Activated CD4-positive, alpha-beta T cell treated with anti-CD3 and anti-CD28 coated beads for 48 hours (primary cell): ENCODE measurements at places on chromosomes 2 and 18.

DNA sequence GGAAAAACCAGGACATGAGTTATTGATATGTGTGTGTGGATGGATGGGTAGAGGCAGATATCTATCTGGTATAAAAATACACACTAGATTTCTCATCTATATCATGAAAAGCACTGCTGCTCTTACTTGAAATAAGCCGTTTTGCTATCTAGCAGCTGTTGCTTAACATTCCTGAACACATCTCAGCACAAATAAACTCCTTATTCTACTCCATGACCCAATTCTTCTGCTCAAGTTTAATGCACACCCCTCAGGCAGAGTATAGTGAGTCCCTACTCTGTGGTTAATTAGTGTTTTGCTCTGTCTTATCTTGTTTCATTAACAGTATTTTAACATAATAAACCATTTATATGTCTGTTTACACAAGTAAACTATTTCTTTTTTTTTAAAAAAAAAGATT is 134.2 kb downstream of the CBLN2 start:
- no peak for DNase-seq

DNA sequence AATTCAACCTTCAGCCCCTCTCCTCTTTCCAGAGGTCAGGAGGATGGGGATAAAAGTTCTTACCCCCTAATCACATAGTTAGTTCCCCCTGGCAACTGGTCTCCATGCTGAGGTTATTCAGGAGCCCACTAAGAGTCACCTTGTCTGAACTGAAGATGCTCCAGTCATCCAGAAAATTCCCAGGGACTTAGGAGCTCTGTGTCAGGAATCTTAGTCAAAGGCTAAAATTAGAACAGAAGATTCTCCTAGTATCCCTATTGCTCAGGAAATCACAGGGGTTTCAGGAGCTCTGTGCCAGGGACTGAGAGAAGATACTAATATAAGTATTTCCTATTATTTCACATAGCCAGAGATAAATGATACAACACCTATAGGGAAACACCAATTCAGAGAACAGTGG is 37.3 kb upstream of the LONRF2 start:
- DNase-seq = no peak

DNA sequence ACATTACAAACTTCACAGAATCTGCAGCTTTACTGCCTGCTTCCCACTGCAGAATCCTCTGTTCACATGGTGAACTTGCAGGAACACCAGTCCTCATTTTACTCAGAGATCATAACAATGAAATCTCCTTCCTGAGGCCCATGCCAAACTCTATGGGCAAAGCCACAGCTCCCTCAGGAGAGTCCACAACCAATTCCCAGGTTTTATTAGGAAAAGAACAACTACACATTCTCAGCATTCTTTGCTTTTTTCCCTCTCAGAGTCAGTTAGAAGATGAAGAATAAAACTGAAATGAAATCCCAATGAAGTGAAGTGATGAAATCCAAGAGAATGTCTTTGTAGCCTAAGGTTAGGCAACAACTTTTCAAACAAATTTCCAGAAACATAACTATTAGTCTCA is 233.7 kb downstream of the DSEL start:
- no peak for DNase-seq

DNA sequence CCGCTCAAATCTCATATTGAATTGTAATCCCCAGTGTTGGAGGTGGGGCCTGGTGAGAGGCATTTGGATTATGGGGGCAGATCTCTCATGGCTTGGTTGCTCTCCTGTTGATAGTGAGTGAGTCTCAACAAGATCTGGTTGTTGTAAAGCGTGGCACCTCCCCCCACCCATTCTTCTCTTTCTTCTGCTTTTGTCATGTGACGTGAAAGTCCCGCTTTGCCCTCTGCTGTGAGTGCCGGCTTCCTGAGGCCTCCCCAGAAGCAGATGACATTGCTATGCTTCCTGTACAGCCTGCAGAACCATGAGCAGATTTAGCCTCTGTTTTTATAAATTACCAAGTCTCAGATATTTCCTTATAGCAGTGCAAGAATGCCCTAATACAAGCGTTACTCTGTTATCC is 673.8 kb downstream of the ADCYAP1 start:
- DNase-seq = no peak
